ENCODE measurements at places on chromosomes 7 and 10.

DNA sequence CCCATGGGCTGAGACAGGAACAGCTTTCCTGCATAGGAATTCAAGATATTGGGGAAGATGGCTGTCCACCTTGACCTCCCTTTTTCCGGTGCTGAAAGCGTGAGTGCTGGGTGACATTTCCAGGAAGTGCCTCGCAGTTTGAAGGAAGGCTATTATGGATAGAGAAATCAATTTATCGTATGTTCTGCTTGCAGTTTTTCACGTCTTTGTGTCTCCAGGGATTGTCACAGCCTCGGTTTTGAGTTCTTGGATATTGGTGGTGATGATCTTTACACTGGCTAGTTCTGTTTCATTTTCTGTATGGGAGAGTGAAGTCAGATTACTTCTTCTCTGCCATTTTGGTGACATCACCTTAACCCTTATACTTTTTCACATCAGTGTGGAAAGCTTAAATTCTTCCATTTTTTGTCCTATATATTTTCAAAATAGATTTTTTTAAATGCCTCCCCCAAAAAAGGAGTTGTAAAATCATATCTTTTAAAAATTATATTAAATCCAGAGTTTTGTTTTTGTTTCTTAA lies 102.5 kb upstream of the APBB1IP start:
- no peak for DNase-seq

GRCh38 chr7:18538554-18539250 lies 43.2 kb downstream of the HDAC9 start:
- DNase-seq, result no peak

DNA sequence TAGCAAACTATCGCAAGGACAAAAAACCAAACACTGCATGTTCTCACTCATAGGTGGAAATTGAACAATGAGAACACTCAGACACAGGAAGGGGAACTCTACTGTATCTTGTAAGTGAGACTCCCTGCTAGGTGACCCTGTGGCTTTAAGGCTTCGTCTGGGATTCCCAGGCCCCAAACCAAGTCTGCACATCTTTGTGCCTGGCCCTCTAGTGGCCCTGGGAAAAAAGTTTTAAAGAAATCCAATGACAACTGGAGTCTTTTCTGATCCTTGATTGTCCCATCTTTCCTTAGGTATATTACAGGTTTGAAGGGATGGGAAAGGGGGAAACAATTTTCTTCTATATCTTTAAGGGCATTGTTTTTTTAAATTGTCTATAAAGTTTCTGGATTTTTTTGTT lies 10.6 kb upstream of the LIPM start:
- DNase-seq, result no peak

DNA sequence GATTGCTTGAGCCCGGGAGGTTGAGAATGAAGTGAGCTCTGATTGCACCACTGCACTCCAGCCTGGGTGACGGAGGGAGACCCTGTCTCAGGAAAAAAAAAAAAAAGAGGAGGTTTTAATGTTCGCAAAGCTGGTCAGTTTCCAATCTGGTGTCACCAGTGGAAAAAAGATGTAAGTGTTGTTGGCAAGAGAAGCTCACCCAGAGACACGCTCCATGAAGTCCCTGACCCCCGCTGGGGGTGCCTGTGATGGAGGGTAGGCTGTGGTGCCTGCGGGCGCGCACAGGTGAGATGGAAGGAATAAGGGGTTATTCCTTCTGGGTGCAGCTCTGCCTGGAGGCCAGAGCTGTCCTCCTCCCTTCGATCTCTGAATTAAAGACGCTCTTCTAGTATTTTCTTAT lies 122.7 kb downstream of the CUX1 start:
- DNase-seq, result no peak

- DNase-seq, result no peak
Measured at GRCh38 chr7:424301-424935, 95.2 kb downstream of the PDGFA start.

- no peak for DNase-seq
Measured at GRCh38 chr7:127828843-127829500, 177.0 kb downstream of the SND1 start.

GRCh38 chr7:1852517-1853430 lies 182.7 kb downstream of the ELFN1 start:
- DNase-seq, result no peak

- no peak for DNase-seq
Measured at GRCh38 chr7:87151002-87151728, 1.1 kb upstream of the DMTF1 start.

- no peak for DNase-seq
Measured at GRCh38 chr10:110648692-110649346, 4.7 kb downstream of the RBM20 start.

DNA sequence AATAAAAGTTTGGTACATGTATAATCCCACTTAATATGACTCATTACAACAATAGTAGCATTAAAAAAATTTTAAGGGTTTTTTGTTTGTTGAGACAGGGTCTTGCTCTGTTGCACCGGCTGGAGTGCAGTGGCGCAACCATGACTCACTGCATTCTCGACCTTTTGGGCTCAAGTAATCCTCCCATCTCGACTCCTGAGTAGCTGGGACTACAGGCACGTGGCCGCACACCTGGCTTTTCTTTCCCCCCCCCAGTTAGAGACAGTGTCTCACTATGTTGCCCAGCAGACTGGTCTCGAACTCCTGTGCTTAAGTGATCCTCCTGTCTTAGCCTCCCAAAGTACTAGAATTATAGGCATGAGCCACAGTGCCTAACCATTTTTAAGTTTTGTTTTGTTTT lies 40.7 kb downstream of the KMT2C start:
- no peak for DNase-seq

GRCh38 chr7:14855033-14855794 lies 47.3 kb downstream of the DGKB start:
- no peak for DNase-seq

- no peak for DNase-seq
Measured at GRCh38 chr7:41445432-41445831, 257.5 kb downstream of the INHBA start.

DNA sequence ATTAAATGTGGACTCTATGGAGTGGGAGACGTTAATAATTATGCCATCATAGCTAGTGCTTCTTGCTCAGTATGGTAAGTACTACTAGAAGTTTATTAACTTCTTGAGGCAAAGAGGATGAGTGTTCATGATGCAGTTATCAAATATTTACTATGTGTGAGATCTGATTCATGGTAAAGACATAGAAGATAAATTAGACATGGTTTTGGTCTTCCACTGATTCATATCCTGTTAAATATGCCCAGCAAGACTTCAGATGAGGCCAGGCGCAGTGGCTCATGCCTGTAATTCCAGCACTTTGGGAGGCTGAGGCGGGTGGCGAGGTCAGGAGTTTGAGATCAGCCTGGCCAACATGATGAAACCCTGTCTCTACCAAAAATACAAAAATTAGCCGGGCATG lies 547.1 kb upstream of the ANKRD30A start:
- DNase-seq, result no peak

GRCh38 chr10:101485681-101486554 lies 102.1 kb downstream of the POLL start:
- no peak for DNase-seq

DNA sequence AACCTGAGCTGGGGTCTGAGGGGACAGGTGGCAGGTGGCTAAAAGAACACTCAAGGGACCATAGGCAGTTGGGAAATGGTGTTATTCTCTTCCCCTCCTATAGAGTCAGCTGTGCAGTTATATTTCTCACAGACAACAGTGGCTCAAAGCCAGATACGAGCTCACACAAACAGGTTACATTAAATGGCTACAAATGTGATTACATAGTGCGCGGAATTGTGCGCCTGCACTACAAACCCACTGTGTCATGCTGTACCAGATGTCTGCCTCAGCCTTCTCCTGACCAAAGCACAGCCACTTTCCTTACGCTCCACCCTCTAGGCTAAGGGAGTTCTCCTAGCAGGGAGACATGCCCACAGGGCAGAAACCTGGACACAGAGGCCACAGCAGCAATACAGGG lies 387.2 kb downstream of the CNTNAP2 start:
- no peak for DNase-seq

- no peak for DNase-seq
Measured at GRCh38 chr7:137626469-137627067, 220.2 kb downstream of the DGKI start.

All from activated CD8-positive, alpha-beta memory T cell treated with anti-CD3 and anti-CD28 coated beads for 1 hour (primary cell).